ENCODE measurements at places on chromosomes 1 and 21.

- DNase-seq: no peak
These were observed 10.2 kb upstream of the CREG1 start for GRCh38 chr1:167563579-167564246.

DNA sequence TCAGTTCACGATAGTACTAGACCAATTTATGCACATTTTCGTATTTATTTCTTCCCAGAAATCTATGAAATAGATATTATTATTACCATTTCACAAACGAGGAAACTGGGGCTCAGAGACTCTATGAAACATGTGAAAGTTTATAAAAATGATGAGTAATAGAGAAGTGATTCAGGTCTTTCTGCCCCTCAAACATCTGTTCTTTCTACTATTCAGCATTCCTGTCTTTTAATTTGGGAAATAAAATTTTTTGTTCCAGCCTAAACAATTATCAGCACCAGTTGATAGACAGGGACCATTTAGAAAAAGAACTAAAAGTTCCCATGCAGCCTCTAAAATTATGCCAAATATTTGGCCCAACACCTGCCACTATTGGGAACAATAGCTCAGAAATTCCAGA is 585.1 kb downstream of the PTPRC start:
- DNase-seq: no peak

GRCh38 chr1:88327391-88328267 is 356.4 kb upstream of the PKN2 start:
- DNase-seq: no peak

DNA sequence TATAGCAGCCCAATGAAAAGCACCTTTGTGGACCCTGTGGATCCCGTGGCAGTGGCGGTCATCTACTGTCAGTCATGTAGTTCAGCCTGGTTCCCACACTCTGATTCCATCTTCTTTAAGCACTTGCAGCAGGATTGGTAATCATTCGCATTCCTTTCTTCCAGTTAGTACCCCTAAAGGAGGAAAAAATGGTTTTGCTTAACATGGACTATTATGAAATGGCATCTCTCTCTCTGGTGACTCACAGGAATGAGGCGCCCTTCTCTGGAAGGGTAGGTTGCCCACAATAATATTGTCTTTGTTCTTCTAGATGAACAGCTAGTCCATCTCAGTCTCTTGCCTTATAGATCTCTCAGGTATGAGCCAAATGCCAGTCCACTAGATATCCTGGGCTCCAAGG is 127.9 kb upstream of the MROH9 start:
- no peak for DNase-seq

DNA sequence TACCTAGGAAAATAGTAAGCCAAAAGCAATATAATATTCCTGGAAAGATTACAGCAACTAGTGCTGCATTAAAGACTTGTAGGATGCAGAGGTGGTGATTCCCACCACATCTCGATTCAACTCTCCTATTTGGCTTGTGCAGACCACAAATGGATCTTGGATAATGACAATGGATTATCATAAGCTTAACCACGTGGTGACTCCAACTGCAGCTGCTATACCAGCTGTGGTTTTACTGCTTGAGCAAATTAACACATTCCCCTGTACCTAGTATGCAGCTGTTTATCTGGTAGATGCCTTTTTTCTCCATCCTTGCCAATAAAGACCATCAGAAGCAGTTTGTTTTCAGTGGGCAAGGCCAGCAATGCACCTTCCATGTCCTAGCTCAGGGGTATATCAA is 542.7 kb upstream of the ADGRL4 start:
- no peak for DNase-seq

- DNase-seq: no peak
These were observed 9.5 kb upstream of the YRDC start for GRCh38 chr1:37817481-37817880.

- DNase-seq: no peak
These were observed 302.0 kb downstream of the DUSP10 start for GRCh38 chr1:221439747-221440501.

DNA sequence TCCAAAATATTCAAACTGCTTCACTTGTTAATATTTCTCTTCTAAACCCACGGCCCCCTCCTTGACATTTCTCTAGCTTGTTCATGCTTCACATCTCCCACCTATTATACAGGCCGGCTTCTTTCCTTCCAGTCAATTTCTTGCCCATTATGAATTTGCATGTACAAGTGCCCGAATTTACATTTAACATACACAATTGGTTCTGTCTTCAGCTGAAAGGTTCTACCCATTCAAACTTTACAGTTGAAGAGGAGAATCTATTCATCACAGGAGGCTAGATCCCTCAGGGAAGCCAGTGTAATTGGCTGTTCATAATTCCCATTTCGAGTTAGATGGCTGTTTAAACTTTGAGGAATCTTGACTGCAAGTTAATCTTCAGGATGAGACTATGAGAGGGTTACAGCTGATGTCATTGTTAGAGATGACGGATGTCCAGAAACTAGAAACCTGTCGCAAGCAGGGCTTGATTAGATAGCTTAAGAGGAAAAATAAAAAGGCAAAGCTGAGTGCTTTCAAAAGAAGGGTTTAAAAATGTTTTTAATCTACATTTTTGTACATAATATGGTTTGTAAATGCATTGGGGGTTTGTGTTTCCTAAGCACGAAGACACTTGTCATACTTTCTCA is 157.0 kb downstream of the ADSS2 start:
- DNase-seq: no peak

- DNase-seq: no peak
These were observed 9.8 kb downstream of the THAP3 start for GRCh38 chr1:6634371-6635052.

DNA sequence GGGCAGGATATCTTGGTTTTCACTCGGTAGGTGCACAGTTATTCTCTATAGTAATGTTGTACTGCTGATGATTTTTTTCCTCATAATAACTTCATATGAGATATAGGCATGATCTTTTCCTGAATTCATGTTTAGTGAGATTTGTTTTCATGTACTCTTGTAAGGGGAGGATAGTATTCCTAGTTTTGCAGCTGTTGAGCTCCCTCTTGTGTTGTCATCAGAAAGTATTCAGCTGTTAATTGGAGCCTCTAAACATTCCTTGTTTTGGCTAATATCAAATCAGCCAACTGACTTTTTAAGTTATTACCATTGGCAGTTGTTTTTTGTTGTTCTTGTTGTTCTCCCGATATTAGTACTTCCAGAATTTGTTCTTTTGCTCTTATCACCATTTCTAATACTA is 24.4 kb downstream of the OR10R2 start:
- DNase-seq: peak; percentile 11

DNA sequence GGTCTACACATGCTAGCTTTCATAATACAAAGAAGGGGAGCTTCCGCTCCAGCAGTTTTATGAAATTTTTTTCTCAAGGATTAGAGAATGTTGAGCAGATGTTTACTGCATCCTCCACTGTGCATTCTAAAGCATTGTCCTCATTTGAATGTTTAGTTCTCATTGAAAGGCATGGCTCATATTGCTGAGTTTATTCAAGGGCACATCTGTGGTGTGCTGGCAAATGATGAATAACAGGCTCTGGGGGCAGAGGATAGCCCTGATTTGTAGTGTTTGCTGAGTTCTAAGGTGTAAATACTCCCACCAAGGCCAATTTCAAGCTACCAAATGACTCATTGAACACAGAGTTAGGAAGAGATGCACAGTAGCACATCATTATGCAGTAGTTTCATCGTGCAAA is 303.2 kb upstream of the FAM78B start:
- peak; percentile 13 for DNase-seq

- no peak for DNase-seq
These were observed 19.4 kb downstream of the CLIC6 start for GRCh38 chr21:34688145-34688544.

DNA sequence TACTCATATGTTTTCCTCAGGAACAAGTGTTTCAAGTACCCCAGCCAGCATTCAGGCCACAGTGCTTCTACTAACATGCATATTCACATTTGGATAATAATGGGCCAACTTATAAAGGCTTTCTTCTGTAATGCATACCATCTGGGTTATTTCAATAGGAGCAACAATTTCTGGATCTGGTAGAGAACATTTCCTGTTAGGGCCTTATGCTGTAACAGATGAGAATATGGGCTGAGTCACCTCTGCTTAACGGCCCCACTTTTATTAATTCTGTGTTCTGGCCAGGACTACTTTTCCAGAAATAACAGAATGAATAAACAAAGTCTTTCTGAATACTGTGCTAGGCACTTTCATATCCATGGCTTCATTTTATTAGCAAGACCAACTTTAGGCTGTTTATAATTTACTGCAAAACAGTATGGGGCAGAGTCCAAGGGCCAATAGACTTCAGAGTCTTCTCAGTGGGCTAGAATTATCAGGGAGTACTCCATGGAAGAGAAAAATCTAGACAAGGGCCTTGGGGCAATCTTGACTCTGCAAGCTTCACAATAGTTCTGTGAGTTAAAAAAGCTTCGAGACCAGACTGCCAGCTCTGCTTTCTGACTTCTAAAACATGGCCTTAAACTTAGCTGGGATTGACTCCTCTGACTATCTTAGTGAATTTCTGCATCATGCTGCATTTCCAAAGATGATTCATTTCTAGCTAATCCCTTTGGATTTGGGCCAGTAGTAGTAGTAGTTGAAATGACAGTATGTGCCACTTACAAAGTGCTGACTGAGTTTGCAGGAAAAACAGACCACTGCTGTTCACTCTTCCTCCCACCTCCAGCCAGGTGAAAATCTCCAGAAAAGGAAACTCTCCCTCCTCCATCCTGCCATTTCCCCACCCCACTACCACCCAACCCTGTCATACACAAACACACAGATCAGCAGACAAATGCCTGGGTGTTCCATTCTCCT is 8.2 kb upstream of the SSX2IP start:
- DNase-seq: no peak

- DNase-seq: no peak
These were observed 24.4 kb downstream of the FABP3 start for GRCh38 chr1:31348449-31348848.

DNA sequence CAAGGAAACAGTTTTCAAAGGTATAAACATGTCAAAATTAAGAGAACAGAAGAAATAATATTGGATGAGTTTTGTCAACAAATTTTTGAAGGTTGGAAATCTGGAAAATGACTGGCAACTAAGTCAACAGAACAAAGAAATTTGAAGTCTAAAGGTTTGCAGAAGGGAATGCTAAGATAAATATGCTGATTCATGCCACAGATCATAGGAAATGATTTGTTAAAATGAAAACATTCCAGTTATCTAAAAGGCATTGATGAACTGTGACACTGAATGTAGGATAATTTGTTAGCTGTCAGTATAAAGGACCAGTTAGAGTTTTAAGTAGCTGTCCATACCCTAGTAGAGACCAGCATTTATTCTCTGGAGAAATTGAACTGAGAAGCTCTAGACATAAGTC is 157.9 kb upstream of the CHRM3 start:
- DNase-seq: no peak

GRCh38 chr1:151058692-151059091 is 730 bp downstream of the CDC42SE1 start:
- no peak for DNase-seq

DNA sequence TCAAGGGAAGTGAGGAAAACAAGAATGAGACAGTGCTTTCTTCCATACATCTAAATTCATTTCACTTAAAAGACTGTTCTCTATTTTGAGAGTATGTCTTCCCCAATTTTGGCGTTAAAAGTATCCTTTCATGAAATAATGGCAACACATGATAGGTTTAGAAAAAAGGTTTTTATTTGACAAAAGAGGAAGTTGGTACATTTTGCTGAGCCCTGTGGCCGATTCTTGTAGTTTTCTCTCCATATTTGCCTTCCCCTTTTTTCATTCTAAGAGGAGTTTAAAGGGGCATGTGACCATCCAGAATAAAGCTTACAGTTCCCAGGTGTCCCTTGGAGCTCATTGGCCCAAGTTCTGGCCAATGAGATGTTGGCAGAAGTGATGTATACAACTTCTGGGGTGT is 140.4 kb upstream of the KCNE2 start:
- no peak for DNase-seq

DNA sequence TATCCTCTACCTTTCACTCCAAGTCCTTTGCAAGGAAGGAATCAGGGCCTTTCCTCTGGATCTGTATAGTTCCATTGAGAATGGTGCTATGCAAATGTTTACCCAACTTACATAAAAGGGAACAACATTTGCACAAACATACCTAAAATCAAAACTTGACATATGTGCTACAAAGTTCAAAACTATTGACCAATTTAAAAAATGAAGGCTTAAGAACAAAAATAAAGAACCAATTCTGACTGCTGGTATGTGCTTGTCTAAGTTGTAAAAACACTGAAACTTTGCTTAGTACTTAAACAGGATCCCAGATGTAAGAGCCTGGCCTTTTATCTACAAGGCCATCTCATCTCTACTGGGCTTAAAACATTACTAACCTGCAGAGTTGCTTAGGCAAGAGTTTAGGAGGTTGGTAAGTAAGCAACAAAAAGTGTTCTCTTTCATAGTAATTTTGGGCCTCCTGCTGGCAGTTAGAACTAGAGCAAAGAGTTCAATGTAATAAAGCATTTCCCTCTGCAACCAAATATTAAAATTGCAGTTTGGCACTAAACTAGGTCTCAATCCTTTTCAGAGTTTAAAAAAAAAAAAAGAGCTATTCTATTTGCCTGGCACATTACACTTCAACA is 2.0 kb downstream of the SCMH1 start:
- peak; percentile 22 for DNase-seq

DNA sequence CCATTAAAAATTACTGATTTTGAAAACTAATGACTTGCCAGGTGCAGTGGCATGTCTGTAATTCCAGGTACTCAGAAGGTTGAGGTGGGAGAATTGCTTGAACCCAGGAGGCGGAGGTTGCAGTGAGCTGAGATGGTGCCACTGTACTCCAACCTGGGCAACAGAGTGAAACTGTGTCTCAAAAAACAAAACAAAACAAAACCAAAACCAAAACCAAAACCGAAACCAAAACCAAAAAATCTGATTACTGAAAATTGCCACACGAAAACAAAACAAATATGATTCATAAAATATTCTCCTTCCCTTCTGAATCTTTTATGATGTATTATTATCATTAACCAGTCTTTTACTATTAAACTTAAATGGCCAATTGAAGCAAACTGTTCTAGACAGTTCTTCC is 74.1 kb downstream of the SERINC2 start:
- DNase-seq: no peak

GRCh38 chr21:39011911-39012310 is 171.3 kb downstream of the PSMG1 start:
- no peak for DNase-seq

DNA sequence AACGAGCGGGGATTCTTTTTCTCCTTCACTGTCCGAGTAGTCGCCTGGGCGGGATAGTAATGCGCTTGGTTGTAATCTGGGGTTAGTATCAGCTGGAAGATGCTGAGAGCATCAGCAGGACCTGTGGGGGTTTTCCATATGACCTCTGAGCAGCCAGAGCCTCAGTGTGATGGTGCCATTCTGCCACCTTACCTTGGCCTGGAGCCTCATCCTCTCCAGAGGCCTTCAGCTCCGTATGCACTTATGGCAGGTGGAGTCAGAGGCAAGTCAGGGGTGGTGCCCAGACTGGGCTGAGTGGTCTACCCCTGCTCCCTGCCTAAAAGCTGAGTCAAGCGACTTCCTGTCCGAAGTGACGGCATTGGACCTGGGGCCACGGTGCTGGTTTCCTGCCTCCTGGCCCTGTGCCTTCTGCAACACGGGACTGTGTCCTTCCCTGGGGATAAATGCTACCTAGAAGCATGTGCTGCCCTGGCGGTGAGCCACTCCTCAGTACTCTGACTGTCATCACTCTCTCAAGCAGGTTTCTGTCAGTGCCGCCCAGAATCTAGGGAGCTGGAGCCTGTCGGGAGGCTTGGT is 24.7 kb downstream of the TENT5C start:
- DNase-seq: no peak

GRCh38 chr1:48105165-48105564 is 108.0 kb upstream of the TRABD2B start:
- DNase-seq: no peak

GRCh38 chr1:51203874-51204245 is 32.2 kb upstream of the RNF11 start:
- no peak for DNase-seq

- DNase-seq: no peak
These were observed 34.9 kb downstream of the FOXO6 start for GRCh38 chr1:41396084-41396483.

Measured in left kidney (tissue), 8 donors.